ENCODE measurements at places on chromosomes 3 and 15.

- no peak for DNase-seq
These were observed 149.1 kb upstream of the CD96 start for GRCh38 chr3:111392894-111393398.

GRCh38 chr3:154886437-154886836 is 193.7 kb upstream of the MME start:
- no peak for DNase-seq

DNA sequence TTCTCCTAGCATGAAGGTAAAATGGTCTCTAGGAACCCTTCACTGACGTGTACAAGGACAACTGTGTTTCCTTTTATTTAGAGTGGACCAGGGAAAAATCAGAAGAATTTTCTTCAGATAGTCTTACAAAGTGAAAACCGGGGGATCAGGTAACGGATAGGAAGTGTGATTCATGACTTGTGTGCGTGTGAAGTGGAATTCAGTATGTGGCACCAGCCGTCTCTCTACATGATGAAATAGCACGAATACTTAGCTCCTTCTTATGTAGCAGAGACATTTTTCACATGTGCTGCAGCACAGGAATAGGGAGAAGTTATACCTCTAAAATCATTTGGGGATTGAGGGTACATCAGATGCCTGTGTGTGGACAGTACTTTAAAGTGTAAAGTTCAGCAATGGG is 159.2 kb downstream of the MEX3B start:
- no peak for DNase-seq

DNA sequence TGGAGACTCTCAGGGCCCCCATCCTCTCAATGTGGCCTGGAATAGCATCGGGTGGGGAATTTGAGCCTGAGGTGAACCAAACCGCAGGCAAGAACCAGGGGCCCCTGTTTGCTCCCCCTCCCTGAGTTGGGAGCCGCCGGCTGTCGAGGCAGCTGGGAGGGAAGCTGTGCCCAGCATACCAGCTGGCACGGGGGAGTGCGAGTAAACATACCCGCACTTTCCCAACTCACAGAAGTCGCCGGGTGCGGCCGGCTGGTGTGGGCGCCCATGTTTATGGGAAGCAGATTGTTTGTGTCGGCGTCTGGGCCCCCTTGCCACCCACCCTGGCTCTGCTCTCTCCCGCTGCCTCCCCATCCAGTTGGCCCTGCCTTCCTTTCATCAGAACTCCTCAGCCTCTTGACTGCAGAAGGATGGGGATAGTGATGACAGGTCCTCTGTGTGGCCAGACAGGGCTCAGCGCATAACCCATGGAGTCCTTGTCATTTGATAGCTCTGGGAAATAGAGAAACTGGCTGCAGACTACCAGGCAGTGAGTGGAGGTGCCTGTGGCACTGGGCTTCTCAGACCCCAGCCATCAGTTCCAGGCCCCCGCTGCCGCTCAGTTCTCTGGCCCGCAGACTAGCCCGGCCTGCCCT is 60.4 kb downstream of the CACNA2D2 start:
- DNase-seq, result no peak

DNA sequence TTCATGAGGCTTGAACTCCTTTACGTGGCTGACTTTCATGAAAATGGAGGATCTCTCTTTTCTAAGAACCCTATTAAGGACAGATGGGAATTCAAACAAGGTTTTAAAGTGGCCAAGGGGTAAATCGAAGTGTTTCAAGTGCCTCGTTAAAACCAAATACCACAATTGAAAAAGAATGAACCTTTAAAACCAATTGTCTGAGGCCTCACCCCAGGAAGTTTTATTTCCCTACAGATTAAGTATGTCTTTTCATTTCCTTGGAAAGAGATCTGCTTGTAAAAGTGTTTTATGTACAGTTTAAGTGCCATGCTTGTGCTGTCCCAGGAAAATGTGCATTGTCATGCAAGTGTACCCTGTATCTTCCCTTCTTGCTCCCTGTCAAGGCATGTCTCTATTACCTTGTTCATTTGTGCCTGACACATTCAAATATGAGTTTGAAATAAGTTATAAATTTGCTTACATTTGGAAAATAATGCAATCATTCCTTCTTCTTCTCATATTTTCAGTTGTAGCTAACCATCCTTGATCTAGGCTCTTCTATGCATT is 138.7 kb downstream of the ZPLD1 start:
- no peak for DNase-seq

DNA sequence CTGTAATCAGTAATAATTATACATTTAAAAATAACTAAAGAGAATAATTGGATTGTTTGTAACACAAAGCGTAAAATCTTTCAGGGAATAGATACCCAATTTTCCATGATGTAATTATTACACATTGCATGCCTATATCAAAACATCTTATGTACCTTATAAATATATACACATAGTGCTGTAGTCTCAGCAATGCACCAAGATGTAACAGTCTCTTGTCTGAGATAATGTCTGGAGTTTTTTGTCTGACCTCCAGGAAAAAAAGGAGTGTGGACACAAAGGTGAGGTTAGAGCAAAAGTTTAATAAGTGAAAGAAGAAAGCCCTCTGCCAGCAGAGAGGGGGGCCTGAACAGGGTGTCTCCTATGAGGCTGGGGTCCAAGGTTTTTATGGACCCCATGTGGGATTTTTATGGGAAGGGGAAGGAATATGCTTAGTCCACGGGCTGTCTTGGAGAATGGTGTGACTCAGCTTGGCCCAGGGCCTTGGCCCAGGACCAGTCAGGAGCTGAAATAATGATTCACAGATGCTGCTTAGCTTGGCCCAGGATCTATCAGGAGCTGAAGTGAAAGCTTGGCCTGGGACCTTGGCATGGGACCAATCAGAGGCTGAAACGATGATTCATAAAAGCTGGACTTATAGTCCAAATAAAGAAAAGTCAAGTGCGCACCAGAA is 545.0 kb downstream of the ZPLD1 start:
- DNase-seq, result no peak

DNA sequence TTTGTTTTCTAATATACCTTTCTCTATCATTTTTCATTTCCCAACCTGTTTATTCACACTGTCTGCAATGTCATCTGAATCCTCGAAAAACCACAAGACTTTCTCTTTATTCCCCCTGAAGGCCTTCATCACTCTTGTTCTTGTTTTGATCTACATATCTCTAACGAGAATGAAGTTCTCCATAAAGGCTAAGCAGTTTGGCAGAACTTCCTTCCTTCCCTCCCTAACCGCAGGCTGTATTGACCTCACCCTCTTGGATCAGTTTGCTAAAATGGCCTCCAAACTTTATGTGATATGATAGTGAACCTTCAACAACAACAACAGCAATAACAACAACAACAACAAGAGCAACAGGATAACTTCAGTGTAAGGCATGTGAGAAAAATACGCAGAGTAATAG is 392.8 kb downstream of the TIGIT start:
- no peak for DNase-seq

- no peak for DNase-seq
These were observed 49.2 kb downstream of the RYK start for GRCh38 chr3:134201201-134202130.

DNA sequence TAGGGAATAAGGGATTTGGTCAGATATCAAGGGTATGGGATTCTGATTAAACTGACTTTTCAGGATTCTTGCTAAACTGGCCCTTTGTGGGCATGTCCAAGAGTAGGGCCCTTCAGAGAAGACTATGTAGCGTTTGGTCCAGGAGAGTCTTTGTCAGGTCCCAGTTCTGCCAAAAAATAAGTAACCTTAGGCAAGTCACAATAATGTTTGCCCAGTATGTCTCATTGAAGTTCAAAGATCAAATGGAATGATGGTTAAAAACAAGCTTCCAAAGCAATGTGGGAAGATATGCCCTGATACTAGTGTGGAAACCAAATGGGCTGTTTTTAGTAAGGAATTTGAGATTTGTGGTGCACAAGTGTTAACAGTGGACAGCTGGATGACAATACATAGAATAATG is 454.4 kb downstream of the WDR72 start:
- DNase-seq, result no peak

- no peak for DNase-seq
These were observed 27.8 kb upstream of the ALDH1L1 start for GRCh38 chr3:126208182-126208581.

DNA sequence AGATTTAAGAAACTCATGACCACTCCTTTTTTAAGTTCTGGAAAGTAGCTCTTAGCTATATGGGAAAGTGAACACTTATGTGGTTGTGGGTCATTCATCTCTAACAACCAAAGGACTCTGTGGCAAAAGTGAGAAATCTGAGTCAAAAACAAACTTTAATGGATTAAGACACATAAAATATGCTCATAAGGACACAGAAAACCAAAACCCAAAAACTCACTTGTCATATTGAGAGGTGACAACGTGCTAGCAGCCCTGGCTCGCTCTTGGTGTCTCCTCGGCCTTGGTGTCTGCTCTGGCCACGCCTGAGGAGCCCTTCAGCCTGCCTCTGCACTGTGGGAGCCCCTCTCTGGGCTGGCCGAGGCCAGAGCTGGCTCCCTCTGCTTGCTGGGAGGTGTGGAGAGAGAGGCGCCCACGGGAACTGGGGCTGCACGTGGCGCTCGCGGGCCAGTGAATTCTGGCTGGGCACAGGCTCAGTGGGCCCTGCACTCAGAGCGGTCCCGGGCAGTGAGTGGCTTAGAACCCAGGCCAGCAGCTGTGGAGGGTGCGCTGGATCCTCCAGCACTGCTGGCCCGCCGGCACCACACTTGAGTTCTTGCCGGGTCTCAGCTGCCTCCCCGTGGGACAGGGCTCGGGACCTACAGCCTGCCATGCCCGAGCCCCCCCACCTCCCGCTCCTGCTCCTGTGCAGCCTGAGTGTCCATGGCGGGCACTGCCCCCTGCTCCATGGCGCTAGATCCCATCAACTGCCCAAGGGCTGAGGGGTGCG is 30.3 kb upstream of the SKIL start:
- no peak for DNase-seq

GRCh38 chr15:65416845-65417416 is 5.8 kb downstream of the IGDCC4 start:
- DNase-seq, result no peak

- DNase-seq, result no peak
These were observed 28.1 kb downstream of the ITGB5 start for GRCh38 chr3:124859025-124859424.

GRCh38 chr15:71224024-71224423 is 108.8 kb downstream of the THSD4 start:
- DNase-seq, result no peak

- DNase-seq, result no peak
These were observed 48.0 kb upstream of the KLF13 start for GRCh38 chr15:31278544-31279220.

- DNase-seq, result no peak
These were observed 82.6 kb upstream of the ADPGK start for GRCh38 chr15:72866182-72866581.

DNA sequence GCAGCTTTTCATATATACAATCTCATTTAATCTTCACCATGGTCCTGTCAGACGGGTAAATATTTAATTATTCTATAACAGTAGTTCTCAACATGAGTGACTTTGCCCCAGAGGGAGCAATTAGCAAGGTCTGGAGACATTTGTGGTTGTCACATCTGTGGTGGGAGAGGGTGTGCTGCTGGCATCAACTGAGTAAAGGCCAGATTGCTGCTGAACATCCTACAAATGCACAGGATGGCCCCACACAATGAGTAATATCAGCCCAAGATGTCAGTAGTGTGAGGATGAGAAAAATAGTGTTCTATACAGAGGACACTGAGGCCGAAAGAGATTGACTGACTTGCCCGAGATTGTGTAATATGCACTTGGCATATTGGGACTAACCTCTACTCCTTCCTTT is 156.0 kb downstream of the AGBL1 start:
- no peak for DNase-seq

DNA sequence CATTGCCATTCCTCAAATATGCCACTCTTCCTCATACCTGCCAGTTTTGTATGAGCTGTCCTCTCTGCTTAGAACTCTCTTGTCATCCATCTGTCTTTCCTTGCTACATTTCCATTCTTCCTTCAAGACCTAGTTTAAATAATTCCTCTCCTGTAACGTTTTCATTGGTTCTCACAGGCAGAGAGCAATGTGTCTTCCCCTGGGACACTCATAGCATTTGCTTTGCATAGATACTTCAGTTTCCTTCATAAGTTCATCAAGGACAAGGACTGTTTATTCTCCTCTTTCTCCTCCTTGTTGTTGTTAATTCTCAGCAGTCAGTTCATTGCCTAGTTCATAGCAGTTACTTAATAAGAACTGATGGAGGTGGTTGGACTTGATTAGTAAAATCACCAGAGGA is 10.5 kb downstream of the NR2C2 start:
- DNase-seq, result no peak

- DNase-seq, result no peak
These were observed 29.5 kb downstream of the FAM43A start for GRCh38 chr3:194715022-194715800.

DNA sequence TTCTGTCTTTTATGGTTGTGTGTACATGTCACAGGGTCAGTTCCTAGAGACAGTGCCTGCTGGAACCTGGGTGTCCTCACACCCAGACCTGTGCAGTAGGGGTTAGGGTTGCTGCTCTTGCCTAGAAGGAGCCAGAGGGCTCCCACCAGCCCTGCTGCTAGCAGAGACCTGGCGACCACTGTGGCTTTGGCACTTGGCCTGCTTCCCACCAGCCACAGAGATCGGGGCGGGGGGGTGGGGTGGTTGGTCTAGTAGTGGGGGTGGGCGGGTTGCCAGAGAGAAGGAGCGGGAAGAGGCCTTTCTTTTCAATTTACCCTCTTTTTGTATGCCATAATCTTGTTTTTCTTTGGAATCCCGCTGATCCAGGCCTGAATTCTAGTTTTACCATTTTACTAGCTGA is 29.4 kb downstream of the EEFSEC start:
- no peak for DNase-seq

DNA sequence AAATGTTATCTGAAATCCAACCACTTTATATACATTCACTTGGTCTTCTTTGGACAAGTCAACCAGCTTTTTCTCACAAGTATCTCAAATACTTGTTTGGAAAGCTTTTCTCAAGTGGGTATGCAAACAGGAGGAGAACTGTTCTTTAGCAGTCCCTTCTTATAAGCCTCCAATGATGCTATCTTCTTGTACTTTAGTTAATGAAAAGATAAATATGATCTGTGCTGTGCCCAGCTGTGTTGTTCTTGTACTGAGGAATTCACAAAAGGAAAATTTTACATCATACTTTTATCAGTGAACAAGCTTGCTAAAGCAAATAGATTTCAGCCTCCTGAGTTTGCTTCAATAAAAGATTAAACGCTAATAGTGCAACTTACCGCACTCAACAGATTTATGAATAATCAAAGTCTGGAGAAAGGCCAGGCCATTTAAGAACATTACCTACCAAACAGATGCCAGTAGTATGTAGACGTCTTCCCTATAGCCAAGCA is 395.2 kb downstream of the MECOM start:
- no peak for DNase-seq

DNA sequence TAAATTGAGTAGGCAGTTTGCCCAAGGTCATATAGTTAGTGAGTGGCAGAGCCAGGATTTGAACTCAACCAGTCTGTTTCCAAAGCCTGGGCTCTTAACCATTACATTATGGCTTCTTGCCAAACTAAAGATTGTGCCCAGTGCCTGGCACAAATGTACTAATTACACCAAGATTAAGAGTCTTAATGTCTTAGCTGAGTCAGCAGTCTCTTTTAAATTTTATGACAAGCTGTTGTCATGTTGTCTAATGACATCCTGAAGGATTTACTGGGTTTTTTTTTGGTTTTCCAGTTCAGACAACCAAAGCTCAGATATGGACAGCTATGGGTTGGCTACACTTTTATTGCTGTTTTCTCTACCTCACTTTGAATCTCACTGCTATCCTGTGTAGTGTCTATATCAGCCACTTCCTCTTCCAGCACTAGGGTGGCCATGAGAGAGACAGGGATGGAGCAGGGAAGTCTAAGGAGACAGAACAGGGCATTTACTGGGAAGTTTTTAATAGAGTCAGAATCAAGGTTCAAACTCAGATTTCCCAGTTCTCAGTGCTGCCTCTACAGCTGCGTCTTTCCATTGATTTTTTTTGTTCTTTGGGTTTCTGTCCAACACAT is 10.5 kb downstream of the FBXL2 start:
- no peak for DNase-seq

- no peak for DNase-seq
These were observed 190.6 kb downstream of the SHQ1 start for GRCh38 chr3:72657666-72658065.
